ENCODE measurements at places on chromosomes 5 and 9.

DNA sequence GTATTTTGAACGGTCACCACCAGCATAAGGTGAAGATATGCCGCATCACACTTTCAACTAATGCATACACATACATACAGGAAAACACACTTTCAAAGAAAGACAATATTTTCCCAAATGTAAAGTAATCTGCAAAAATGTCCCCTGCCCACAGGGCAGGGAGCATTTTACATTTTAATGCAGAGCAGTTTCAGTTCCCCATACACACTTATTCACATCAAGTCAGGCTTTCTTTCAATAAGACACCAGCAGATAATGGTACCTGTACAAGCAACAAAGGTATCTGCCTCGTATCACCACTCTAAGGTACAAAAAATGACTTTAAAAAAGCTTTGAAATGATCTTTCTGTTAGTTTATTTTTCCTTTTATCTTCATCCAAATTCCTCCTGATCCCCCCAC lies 247.1 kb upstream of the CCNG1 start:
- DNase-seq: no peak

GRCh38 chr5:75662061-75662460 lies 50.8 kb downstream of the ANKDD1B start:
- DNase-seq: no peak

DNA sequence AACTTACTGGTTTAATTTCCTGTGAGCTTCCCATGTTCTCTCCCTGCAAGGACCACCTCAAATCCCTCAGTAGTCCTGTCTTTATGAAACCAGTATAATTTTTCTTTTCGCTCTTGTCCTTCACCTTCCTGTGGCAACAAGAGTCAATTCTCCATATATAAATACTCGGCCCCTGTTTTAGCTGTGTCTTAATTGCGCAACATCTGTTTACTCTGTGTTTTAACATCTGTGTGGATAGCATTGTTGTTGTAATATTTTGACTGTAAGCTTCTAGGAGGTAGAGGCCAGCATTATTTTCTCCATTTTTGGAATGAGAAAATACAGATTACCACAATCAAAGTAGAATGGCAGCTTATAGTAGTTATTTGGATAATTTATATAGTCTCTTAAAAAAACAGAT lies 30.2 kb upstream of the CDKN2B start:
- no peak for DNase-seq

GRCh38 chr5:533955-534742 lies 9.9 kb upstream of the SLC9A3 start:
- DNase-seq: no peak

GRCh38 chr9:113737517-113738271 lies 138.4 kb upstream of the ZNF618 start:
- DNase-seq: peak; percentile 73

- no peak for DNase-seq
These were observed 134.9 kb downstream of the MRPS30 start for GRCh38 chr5:44943647-44944046.

DNA sequence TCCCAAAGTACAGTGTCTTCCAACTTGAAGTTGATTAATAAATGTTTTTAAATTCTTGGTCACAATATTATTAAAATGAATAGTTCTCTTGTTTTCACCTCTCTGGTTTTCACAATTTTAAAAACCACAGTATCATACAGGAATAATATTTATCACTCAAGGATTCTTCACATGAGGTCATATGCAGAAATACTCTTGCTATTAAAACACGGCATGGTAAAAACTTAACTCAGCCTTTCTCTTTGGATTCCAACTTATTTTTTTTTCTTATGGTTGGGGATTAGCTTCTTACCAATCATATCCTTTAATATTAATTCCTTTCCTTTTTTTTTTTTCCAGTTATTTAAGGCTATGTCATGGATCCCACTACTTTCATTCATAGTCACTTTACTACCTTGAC lies 289.4 kb downstream of the ADAMTS6 start:
- DNase-seq: no peak

DNA sequence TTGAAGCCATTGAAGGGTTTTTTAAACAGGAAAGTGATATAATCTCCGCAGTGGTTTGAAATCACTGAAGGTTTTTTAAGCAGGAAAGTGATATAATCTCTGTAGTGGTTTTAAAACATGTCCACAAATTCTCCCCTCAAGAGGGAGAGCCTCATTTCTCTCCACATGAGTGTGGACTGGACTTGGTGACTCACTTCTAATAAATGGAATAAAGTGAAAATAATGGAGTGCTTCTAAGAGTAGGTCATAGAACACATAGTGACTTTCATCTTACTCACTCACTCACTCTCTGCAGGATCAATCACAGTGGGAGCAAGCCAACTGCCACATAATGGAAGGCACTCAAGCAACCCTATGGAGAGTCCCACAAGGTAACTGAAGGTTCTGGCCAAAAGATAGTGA lies 12.0 kb downstream of the CTNNAL1 start:
- no peak for DNase-seq

DNA sequence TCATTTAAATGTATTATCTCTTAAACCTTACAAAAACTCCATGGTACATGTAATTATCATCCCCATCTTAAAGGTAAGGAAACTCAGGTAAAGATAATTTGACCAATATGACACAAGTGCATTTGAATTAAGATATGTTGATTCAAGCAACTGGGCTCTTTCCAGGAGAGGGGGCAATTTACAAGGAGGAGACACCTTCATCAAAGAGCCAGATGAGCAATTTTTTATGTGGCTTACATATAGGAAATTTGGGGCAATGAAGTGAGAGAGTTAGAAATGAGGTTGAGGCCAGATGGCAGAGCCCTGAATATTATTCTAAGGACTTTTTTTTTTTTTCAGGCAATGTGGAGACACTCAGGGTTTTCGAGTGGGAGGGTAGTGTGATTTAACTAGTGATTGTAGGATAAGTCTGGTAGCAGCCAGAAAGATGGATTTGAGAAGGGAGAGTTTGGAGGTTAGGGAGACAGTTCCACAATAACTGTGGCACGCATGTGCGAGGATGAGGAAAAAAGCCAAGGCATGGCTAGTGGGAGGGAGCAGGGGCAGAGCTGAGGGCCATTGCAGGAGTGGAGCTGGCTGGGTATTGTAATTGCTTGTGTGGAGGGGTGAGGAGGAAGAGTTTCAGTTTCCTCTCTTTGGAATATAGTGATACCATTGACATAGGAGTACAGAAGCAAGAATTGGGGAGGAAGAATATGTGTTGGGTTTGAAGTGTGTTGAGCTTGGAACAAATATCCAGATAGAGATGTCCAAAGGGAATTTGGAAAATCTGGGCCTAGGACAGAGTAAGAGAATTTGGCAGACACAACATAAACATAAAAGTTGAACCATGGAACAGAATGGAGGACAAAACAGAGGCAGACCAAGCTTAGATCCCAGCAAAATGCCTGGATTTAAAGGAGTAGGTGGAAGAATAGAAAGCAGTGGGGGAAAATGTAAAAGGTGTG lies 72.0 kb downstream of the ACTBL2 start:
- no peak for DNase-seq

DNA sequence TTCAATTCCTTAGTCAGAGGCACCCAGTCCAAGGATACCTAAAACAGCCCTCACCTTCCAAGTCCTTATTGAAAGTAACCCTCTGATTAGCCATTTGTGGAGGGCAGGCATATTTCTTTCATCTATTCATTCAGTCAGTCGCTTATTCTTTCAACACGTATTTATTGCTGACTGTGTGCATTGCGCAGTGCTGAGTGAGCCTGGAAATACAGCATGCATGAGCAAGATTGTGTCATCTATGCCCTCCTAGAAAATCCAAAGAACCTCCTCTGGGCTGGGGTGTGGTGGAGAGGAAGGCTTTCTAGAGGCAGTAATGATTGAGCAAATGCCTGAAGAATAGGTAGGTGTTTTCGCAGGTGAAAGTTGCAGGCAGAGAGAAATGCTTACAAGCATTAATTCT lies 8.5 kb upstream of the FEM1C start:
- DNase-seq: no peak

- DNase-seq: no peak
These were observed 193.6 kb downstream of the GLIS3 start for GRCh38 chr9:4106081-4106759.

GRCh38 chr9:86470326-86470725 lies 116.1 kb upstream of the TUT7 start:
- DNase-seq: no peak

- no peak for DNase-seq
These were observed 10.1 kb downstream of the MYMK start for GRCh38 chr9:133514460-133515239.

DNA sequence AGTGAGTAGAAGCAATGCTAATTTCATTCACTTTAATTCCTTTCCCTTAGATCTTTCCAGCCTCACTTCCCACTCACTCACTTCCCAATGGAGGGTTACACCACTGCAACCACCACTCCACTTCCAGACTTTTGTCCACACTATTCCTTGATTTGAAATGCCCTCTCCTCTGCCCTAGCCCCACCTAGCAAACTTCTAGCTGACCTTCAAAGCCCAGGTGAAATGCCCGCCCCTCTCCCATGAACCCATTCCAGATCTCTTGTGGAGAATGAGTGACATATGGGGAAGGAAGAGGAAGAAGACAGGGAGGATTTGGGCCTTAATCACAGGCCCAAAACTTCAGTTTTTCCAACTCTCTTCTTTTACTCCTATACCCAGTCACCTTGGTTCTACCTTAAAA lies 37.1 kb downstream of the PFDN1 start:
- DNase-seq: no peak

- no peak for DNase-seq
These were observed 157.6 kb downstream of the CD180 start for GRCh38 chr5:67038817-67039603.

- no peak for DNase-seq
These were observed 103.6 kb upstream of the KLF9 start for GRCh38 chr9:70517926-70518610.

GRCh38 chr5:15539951-15540350 lies 40.0 kb downstream of the FBXL7 start:
- DNase-seq: no peak

GRCh38 chr9:111805830-111806241 lies 11.1 kb upstream of the SHOC1 start:
- no peak for DNase-seq

DNA sequence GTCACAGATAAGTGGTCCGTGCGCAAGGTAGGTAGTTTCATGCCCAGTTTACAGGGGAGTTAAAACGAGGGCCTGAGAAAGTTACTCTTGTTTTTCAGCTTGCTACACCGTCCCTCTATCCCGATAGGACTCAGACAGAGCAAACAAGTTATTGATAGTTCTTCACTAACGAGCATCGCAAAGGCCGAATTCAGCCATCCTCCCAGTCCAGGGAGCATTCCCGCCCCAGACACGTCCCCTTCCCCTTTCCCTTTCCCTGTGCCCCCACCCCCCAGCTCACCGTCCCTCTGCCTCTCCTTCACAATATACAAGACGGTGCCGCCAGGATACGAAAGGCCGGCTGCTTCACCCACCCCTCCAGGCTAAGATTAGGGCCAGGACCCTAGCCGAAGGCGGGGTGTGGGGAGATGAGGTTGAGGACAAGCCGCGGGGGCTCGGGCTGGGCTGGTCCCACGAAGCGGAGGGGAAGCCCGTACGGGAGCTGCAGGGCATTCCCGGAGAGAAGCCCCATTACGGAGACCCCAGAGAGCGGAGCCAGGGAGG lies 599 bp downstream of the KIAA1191 start:
- DNase-seq: peak; percentile 40

GRCh38 chr9:98263482-98264357 lies 8.3 kb upstream of the TBC1D2 start:
- DNase-seq: peak; percentile 92

GRCh38 chr9:135224921-135225541 lies 137.6 kb downstream of the OLFM1 start:
- no peak for DNase-seq

GRCh38 chr5:22970491-22970890 lies 117.3 kb upstream of the CDH12 start:
- DNase-seq: no peak

GRCh38 chr5:57718155-57718554 lies 235.5 kb upstream of the ACTBL2 start:
- no peak for DNase-seq

DNA sequence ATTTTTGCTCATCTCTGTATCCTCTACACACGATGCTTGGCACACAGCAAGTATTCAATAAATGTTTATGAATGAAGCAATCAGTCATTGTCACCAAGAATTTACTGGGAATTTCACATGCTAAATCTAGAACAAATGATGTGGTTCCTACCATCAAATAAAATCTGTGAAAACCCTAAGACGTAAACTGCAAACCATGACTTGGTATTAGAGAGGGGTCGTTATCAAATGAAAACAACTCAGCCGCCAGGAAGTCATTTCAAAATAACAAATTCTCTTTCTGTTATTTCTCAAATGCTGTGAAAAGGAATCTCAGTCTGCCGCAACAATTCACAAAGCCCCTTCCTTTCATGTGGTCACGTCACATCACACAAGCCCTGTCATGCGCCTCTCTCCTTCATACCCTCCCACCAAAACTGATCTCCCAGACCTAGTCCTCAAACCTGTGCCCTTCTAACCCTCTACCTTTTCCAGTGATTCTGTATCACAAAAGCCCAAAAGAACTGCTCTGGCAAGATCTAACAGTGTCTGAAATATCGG lies 173.6 kb downstream of the DEPDC1B start:
- no peak for DNase-seq

DNA sequence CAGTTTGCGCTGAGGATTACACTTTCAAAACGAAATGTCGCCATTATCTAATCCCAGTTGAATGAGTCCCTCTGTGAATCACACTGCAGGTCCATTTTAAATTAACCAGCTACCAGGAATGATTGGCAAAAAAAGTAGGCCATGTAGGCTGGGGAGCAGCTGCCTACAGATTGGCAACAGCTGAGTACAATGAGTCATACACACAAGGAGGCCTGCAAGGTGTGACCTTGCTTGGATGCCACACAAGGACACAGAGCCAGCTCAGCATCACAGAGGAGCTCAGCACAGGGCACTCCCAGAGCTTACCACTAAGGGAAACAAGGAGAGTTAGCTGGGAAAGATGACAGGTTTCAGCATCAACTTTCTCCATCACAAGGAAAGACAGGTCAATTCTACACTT lies 12.9 kb downstream of the HAVCR1 start:
- DNase-seq: peak; percentile 15

GRCh38 chr9:88874391-88874790 lies 116.9 kb upstream of the S1PR3 start:
- no peak for DNase-seq

GRCh38 chr5:117210796-117211195 lies 636.2 kb upstream of the SEMA6A start:
- DNase-seq: no peak

GRCh38 chr5:145536133-145536532 lies 299.0 kb downstream of the PRELID2 start:
- DNase-seq: no peak

- no peak for DNase-seq
These were observed 49.9 kb downstream of the COL15A1 start for GRCh38 chr9:98993570-98993945.

DNA sequence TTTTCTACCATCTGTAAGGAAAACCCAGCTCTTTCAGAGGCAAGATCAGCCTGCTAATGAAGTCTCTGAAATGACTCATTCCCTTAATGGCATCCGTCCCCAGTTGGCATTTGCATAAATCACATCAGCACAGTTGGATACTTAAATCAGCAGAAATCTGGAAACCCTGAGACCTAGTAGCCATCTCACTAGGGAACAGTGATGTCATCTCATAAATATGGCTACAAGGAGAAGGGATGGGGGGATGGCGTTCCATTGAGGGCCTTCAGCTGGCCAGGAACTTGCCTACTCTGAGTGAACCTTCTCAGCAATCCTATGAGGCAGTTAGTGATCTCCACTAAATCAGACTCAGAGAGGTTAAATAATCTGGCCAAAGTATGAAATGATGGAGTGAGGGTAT lies 81.8 kb downstream of the CMYA5 start:
- no peak for DNase-seq
